ENCODE measurements at places on chromosomes 5 and 9. TPM values are rescaled to one million over a fixed set of nuclear protein-coding genes. Genes with fewer than 3 reads are reported as not detected.

DAB2IP gene
- polyA plus RNA-seq: 27.2 TPM

GRCh38 chr9:121744687-121745395, 93.4 kb downstream of the DAB2IP start:
- no peak for DNase-seq

BSPRY gene
- 9.1 TPM for polyA plus RNA-seq

DNA sequence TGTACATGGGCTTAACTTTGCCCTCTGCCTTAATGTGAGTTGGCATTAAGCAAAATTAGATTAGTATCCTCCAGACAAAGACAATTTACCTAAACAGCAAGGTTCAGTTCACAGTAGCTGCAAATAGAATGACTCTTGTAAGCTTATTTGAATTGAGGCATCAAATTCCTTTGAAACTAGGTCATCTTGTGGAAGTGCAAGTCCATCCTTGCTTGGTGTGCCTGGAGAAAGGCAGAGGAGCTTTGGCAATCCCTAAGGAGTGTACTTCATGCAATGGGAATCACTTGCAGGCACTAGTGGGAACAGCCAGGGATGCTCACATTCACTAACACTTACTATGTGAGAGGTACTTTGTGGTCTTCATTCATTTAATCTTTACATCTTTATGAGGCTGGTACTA, 118.3 kb downstream of the DRD1 start:
- no peak for DNase-seq

GRCh38 chr5:22070186-22070728, 782.9 kb downstream of the CDH12 start:
- no peak for DNase-seq

DNA sequence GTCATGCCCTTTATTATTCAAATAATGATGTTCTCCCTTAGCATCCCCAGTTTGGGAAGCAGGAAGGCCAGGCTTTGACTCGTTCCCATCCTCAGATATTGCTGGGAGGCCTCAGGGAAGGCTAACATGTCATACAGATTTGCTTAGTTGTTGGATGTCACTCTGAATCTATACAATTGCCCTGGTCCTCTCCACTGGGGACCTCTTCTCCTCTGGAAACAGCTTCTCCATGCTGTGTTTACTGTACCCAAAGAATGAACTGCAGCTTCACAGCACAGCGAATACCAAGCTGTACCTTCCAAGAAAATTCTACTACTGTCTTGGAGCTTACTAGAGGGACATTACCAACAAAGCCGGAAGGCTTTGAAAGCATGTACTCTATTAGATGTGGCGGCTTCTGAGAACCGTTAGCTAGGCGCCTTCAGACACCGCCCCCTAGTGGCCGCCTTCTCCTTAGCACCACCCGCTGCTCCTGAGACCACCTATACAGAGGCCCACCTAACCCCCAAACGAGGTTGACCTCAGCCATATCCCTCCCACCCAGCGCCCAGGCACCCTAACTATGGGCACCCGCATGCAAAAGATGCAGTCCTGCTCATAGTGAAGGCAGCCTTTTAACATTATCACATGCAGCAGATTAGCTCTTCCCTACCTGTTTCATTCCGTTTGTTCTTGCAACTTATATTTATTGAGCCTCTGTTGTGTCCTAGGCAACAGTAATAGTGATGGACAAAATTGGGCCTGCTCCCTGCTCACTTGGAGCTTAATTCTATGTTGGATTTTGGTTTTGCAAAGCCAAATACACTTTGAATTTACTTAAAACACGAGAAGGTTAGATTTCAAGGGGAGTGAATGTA, 34.9 kb upstream of the FOXI1 start:
- DNase-seq: peak; percentile 9

DNA sequence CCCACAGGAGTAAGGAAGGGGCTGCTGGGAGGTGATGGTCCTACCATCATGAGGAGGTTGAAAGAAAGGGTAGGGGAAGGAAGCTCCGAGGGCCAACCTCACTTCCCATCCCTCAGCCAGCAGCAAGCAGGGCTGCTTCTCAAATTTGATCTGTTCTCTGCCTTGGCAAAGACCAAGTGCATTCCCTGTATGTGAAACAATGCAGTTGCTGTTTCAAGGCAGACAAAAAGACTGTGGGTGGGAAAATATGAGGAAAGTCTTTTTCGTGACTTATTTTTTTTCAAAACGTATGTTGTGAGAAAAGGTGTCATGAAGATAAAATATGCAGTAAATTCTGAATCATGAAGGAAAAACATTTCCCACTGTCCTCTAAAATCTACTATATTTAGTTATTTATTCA, 165.9 kb downstream of the ARSB start:
- no peak for DNase-seq

ENHO gene
- 1.1 TPM for polyA plus RNA-seq

- no peak for DNase-seq
These were observed 365.8 kb upstream of the ZNF608 start for GRCh38 chr5:125112196-125112595.

NUTM2F gene
- not detected for polyA plus RNA-seq

DNA sequence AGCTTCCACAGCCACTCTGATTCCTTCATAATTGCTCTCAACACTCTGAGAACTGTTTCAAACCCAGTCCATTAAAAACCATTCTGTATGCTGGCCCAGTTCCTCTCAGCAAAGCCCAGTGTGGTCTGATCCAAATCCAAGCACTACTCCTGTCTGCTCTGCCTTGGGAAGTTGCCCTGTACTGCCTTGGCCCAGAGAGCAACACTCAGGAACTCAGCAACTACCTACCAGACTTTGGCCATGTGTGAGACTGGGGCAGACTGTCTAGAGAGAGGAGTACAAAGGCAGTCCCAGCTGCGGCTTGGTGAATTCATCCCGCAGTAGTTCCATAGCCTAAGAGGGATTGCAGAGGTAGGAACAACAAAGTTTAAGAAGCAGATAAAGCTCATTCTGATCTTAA, 214.4 kb downstream of the MCTP1 start:
- no peak for DNase-seq

- DNase-seq: no peak
These were observed 1.6 kb downstream of the NTNG2 start for GRCh38 chr9:132163457-132163875.

GRCh38 chr9:93319992-93320500, 131.4 kb upstream of the FAM120A start:
- DNase-seq: no peak

DNA sequence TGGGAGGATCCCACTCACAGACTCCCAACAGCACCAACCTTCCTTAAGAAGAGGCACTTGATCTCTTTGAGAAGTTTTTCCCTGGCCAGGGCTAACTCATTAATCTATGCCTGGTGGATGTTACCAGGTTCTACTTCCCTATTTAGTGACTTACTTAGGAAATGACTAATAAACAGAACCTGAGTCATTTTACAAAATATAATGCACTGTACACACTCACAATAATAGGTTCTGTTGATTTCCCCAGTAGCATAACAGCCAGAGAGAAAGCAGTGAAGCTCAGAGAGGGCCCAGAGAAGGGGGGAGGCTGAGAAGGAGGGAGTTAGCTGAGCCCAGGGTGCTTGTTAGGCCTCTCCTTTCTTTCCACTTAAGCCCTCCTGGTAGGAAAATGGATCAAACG, 27.1 kb downstream of the FRMD3 start:
- no peak for DNase-seq

GRCh38 chr5:77635917-77636640, 2.4 kb downstream of the OTP start:
- DNase-seq: no peak

- DNase-seq: no peak
These were observed 74.5 kb downstream of the MVB12B start for GRCh38 chr9:126401107-126401506.

- no peak for DNase-seq
These were observed 28.1 kb downstream of the FYB1 start for GRCh38 chr5:39191216-39191615.

DNA sequence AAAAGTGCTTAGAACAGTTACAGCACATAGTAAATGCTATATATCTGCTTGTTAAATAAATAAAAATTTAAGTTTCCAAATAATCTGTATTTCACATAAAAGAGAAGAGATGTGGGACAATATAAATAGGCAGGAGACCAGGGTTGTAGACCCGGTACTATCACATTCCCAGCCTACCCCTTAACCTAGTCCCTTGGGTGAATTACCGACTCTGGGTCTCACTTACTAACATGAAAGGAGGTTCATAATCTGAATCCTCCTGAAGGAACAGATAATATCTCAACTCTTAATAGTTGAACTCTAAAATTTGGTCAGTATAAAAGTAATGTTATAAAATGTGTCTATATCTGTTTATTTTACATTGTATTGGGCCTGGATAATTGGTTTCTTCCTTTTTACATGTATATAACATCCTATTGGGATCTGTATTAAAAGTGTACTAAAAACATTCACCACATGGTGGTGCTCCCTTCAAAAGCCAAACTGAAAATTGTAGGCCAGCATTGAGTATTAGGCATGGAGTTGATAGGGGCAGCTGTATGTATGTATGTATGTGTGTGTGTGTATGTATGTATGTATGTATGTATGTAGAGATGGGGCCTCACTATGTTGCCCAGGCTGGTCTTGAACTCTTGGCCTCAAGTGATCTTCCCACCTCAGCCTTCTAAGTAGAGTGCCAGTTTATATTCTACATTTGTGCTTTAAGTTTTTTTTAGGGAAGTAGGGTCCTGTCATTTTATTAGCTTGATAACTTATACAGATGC, 64.2 kb upstream of the ABL1 start:
- peak; percentile 52 for DNase-seq

- DNase-seq: peak; percentile 14
These were observed 284.2 kb downstream of the SMARCA2 start for GRCh38 chr9:2299156-2299842.

GRCh38 chr5:141121563-141121962, at the start of gene PCDHB4:
Gene PCDHB4, plus strand, starts transcription at chr5:141121818. Its CDS starts 181 bp downstream, at chr5:141121999.
- peak; percentile 21 for DNase-seq

FOXD4L6 gene
- not detected for polyA plus RNA-seq

SPATA31D4 gene
- not detected for polyA plus RNA-seq

HSPB3 gene
- 6.7 TPM for polyA plus RNA-seq

DNA sequence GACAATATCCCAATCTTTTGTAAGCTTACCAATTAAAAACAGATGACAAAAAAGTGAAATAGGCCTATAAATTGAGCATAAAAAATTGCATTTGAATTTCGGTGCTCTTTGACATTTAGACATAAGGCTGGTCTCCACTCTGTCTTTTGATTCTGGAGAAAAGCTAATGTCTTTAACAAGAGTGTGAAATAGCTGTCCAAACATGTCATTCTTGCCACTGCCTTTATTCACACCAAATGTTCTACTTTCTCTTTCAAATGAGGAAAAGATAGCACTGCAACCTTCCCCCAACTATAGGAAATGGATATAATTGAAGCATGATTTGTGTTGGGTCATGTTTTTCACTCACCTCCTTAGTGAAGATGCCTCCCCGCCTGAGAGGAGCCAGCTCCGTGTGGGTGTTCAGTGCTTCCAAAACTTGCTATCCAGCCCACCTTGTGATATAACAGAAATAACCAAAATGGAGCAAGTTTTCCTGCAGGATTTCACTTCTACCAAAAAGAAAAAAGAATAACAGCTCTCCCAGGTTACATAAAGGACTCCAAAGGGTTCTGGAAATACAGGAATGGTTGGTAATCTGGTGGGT, 55.2 kb upstream of the STK32A start:
- DNase-seq: no peak

DNA sequence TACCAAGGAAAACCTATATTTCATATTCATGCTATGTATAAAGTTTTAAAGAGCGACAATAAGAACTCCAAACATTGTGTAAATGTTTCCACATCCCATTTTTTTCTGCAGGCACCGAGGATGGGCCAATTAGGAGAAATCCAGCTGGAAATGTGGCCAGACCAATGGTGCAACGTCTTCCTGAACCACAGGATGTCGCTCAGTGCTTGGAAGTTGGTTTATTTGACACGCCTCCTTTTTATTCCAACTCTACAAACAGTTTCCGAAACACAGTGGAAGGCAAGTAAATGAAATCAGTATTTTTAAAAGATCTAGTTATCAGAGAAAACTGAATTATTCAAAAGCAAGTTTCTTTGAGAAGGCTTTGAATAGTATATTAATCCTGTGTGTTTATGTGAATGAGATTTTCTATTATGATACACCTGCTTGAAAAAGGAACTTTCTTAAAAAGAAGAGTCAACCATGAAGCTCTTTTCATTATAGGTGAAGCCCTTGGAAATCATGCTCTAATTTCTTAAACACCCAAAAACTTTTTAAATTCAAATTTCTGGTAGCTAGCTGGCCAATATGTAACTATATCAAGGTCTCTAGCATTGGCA, 9.1 kb downstream of the TYRP1 start:
- DNase-seq: peak; percentile 64

- no peak for DNase-seq
These were observed 545.2 kb downstream of the CSNK1G3 start for GRCh38 chr5:124056991-124057723.

ASPN gene
- polyA plus RNA-seq: 13.9 TPM

GRCh38 chr9:33202552-33203201, 35.5 kb upstream of the B4GALT1 start:
- no peak for DNase-seq

CBY3 gene
- polyA plus RNA-seq: 0.77 TPM

- DNase-seq: no peak
These were observed 53.9 kb downstream of the CFAP95 start for GRCh38 chr9:69874301-69875060.

GRCh38 chr5:73997960-73998359, 372.0 kb downstream of the ARHGEF28 start:
- no peak for DNase-seq

GRCh38 chr9:101465326-101465915, 29.8 kb upstream of the ALDOB start:
- DNase-seq: peak; percentile 15

- no peak for DNase-seq
These were observed 91.8 kb upstream of the ZNF366 start for GRCh38 chr5:72599065-72599433.

GRCh38 chr9:20508242-20508641, 114.1 kb downstream of the MLLT3 start:
- DNase-seq: no peak

SPINK5 gene
- polyA plus RNA-seq: 1.1 TPM

GARIN3 gene
- polyA plus RNA-seq: not detected

DNA sequence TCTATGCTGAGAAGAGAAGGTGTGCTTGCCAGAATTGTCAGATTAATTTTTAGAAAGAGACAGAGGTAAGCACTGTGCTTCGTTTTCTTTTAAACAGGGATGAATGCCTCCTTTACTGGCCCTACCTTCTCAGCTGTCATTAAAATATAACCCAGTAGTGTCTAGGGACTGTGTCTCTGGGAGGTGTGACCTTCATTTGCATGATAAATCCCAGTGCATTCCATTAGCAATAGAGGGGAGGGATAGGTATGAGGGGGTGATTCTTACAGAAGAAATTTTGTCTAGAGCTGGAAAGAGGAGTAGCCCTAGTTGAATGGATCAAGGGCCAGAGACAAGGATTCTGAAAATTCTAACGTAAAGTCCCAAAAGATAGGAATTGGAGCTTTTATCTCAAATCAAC, 351.5 kb downstream of the BNC2 start:
- no peak for DNase-seq

- no peak for DNase-seq
These were observed 211.6 kb downstream of the SLIT3 start for GRCh38 chr5:169089343-169089742.

Data from right lung (tissue), 10 donors.